ENCODE measurements at places on chromosomes 5 and 9.

DNA sequence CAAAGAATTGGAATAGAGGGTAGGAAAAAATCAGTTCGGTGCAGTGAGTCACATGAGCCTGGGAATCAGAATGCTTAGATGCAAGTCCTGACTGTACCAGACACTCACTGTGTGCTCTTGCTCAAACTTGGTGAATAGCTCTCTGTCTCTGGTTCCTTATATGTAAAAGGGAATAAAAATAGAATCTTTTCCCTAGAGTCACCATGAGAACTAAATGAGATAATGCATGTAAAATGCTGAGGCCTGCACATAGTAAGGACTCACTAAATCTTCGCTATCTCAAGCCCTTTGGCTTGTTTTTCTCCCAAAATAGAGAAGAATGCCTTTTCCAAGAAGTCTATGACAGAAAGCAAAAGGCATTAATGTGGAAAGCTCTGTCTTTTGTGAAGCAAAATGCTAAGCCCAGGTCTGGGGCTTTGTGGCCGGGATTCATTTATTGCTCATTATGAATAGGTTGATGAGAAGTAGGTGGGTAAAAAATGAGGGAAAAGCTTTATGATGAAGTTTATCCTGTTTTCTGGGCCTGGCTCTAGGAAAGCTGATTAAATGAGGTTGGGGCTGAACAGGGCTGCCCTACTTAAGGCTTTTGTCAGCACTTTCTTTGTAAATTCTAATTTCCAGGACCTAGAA is 483.3 kb downstream of the DMAC1 start:
- DNase-seq = peak; percentile 52

- no peak for DNase-seq
Observed at GRCh38 chr9:23467276-23467675, 358.8 kb downstream of the ELAVL2 start.

DNA sequence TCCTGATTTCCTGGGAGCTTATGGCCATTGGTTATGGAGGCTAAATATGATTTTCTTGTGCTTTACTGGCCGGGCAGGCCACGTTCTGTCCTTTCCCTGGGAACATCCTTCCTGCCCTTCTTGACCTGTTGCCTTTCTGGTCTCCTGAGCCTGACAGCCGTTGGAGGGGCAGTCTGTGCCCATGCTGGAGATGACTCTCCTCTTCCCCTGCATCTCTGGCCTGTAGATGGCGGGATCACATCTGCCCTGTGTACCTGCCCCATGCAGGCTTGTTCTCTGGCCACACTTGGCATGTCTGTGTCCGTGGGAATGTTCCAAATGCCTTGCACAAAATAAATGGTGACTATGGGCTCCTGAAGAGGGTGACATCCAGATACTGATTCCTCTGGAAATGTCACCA is 253.1 kb upstream of the IRX4 start:
- no peak for DNase-seq

- DNase-seq = no peak
Observed at GRCh38 chr5:57402348-57402747, 80.3 kb downstream of the ACTBL2 start.

DNA sequence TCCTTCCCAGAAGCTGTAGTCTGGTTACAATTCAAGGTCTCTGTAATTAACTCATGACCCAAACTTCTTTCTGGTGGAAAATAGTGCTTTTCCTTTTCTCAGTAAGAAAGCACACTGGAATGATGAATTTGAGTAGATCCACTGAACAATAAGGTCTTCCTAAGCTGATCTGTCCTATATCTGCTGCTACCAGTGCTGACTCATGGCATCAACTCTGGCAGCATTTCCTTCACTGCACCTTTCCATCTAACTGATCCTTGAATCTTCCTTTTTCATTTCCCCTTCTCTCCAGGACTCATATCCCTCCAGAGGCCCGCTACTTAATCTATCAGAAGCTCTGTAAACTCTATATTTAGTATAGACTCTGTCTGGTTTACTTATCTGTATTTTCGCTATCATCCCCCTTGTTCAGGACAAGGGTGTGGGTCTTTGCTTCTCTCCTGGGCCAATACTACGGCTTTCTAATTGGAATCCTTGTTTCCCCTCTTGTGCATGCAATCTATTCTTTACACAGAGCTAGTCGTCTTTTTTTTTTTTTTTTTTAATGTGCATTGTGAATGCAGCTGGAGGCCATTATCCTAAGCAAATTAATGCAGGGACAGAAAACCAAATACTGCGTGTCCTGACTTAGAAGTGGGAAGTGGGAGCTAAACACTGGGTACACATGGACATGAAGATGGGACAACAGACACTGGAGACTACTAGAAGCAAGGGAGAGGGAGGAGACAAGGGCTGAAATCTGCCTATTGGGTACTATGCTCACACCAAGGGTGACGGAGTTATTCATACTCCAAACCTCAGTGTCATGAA is 192.2 kb upstream of the RPS23 start:
- DNase-seq = no peak

- no peak for DNase-seq
Observed at GRCh38 chr5:117204926-117205869, 630.6 kb upstream of the SEMA6A start.

- peak; percentile 81 for DNase-seq
Observed at GRCh38 chr5:84249918-84250630, 134.6 kb downstream of the EDIL3 start.

DNA sequence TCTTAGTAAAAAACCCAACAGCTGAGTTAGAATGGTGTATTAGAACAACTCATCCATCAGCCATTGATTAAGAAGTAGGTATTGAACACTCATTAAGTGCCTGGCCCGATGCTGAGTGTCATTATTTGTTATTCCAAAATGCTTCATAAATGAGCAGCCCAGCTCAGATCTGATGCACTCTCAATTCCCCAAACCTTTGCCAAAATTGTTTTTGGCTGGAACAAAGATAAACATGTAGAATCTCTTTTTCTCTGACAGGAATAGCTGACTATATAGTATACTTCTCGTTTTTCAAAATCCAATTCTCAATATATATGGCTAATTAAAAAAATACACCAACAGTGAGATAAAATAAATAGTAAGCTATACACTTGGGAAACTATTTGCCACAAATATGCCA is 20.0 kb upstream of the ANKRD55 start:
- DNase-seq = no peak

- DNase-seq = peak; percentile 72
Observed at GRCh38 chr5:144205141-144205551, 34.5 kb downstream of the KCTD16 start.

- DNase-seq = peak; percentile 59
Observed at GRCh38 chr9:95055851-95056551, 261.5 kb downstream of the FANCC start.

DNA sequence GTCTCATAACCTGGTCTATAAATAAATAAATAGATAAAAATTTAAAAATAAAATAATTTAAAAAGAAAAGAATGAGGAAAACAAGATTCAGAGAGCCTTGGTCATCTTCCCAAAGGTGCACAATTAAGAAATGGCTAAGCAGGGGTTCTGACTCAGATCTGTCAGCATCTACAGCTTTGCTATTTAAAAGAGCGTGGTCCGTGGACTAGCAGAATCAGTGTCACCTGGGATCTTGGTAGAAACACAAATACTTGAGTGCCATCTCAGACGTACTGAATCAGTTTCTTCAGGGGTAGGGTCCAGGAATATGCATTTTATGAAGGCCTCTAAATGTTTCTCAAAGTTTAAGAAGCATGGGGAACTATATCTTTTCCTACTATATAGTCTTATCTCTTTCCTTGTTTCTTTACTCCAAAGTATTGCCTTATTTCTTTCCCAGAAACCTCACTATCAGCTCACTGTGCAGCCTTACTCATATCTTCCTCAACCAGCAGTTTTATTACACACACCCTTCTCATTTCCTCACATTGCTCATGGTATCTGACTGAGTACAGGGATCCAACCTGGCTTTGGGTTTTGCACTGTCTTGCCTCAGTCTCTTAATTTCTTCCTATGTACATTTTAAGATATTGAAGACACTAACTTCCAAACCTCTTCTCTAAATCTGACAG is 58.6 kb downstream of the TMC1 start:
- peak; percentile 40 for DNase-seq

GRCh38 chr5:58722160-58722559 is 139.3 kb downstream of the RAB3C start:
- no peak for DNase-seq

- peak; percentile 72 for DNase-seq
Observed at GRCh38 chr5:179906795-179907555, 722 bp downstream of the TBC1D9B start.
